ENCODE measurements at places on chromosomes 11 and 22.

- peak; percentile 43 for DNase-seq
Observed at GRCh38 chr11:80593648-80594374, 1153.0 kb upstream of the TENM4 start.

DNA sequence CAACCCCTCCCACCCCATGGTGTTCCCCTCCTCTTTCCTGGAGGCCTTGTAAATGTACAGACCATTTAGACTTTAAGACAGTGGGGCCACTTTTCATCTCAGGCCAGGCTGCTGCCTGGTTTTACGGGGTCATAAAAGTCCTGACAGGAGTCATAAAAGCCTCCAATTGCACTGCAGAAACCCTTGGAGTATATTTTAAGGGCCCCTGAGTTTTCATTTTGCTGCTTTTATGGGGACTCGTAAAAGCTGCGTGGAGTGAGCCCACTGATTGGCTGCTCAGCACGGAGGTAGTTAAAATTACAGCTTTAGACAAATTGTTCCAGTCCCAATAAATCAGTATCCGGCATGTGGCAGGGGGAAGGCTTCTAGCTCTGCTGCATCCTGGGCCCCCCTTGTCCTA lies 627.6 kb downstream of the NTM start:
- DNase-seq, result no peak

- DNase-seq, result no peak
Observed at GRCh38 chr11:102824556-102824955, 18.9 kb downstream of the MMP3 start.

DNA sequence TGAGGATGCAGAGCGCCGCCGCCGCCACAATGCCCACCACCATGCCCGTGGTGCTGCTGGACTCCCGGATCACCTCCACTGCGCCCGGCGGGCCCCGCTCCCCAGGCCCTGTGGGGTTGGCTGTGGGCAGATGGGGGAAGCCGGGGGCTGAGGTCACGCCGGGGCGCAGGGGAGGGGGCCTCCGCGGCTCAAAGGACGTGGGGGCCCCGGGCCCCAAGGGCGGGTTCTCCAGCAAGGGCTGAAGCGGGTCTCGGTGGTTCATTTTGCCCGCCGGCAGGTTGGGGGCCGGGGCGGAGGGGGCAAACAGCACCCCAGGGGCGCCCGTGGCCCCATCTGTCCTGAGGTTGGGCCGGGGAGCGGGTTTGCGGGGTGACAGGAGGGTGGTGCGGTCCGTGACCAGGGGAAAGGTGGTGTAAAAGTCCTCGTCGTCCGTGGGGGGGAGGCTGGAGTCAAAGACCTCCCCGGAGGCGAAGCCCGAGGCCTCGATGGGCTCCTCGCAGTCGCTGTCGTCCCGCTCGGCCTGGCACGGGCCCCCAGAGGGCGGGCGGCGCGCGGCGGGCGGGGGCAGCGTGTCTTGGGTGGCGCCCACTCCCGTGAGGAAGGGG lies 16.5 kb downstream of the SLC22A12 start:
- DNase-seq, result no peak

GRCh38 chr11:112786886-112787530 lies 174.2 kb upstream of the NCAM1 start:
- DNase-seq, result no peak

GRCh38 chr11:32895471-32895870 lies 2.9 kb downstream of the QSER1 start:
- no peak for DNase-seq

GRCh38 chr22:35537232-35537631 lies 3.4 kb upstream of the RASD2 start:
- DNase-seq, result no peak

DNA sequence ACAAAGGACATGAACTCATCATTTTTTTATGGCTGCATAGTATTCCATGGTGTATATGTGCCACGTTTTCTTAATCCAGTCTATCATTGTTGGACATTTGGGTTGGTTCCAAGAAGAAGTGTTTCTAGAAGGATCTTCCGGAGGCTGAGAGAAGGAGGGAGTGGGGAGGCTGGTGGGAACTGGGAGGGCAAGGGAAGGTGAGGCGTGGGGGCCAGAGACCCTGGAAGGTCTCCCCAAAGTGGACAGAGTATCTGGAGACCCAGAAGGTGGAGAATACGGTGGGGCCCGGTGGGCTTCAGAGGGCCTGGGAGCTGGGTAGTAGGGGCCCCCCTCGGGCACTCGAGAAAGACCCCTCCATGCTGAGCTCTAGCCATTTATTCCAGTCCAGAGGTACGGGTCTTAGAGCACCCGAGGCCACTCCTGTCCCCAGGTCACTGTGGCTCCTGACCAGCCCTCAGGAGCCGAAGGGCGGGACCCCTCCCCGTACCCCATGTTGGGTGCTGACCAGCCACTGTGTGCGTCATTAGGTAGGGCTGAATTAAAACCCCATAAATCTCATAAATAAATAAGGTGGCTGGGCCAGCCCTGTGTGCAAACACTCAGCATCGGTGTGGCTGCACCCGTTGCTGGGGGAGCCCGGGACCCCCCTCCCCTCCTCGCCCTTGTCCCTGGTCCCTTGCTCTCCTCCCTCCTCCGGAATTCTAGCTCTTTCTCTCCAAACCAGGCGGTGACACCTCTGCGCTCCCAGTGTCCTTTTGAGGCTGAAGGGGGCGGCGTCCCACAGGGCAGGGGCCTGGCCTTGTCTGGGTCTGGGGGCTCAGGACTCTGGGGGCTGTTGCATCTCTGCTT lies 38.8 kb upstream of the MUC5AC start:
- no peak for DNase-seq

- DNase-seq, result no peak
Observed at GRCh38 chr11:58596621-58597020, 17.8 kb downstream of the ZFP91 start.

GRCh38 chr11:11471201-11471600 lies 118.2 kb upstream of the CSNK2A3 start:
- DNase-seq, result no peak

DNA sequence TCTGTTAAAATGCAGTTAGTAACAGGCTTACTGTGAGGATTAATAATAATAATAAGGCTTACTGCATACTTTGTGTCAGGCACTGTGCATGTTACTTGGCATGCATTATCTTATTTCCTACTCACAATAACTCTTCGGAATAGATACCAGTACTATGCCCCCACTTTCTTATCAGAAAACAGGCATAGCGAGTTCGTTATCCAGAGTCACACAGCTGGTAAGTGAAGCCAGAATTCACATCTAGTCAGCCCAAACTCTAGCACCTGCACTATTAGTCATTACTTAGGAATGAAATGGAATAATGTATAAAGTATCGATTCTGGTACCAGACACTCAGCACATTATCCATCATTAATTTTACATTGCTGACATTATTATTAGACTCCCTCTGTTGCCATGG lies 155.7 kb upstream of the BLID start:
- DNase-seq, result no peak

- DNase-seq, result no peak
Observed at GRCh38 chr22:48975316-48975741, 852.3 kb downstream of the BRD1 start.

DNA sequence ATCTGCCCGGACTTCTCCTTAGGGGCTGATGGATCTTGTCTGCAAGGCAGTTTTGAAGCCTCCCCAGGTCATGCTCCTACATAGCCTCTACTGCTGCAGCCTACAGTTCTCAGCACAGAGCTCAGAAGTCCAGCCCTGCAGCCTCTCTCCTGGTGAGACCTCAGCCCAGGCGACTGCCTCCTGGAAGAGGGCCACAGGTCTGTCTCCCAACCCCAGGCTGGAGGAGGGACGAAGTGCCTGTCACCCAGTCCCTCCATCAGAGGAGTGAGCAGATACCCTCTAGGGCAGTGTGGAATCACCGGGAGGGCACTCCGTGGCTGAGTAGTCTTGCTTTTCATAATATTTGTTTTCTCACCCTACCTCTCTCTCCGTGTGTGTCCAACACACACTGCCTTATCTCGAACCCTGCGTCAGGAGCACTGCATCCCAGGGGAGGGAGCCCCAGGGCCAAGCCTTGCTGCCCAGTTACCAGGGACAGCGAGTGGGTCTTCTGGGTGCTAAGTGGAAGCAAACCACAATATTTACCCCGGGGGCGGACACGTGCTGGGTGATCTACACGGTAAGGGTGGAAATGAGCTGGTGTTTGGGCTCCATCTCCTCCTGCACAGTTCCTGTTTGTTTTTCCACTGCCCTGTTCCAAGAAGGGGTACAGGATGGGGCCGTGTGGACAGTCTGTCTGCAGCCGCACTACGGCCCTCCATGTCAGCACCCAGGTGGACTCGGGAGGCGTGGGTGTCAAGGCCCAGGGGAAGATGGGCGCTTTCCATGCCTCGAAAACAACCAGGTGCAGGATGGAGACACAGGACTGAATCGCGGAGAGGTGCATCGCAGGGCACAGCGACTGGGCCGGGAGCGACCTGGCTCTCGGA lies 133.7 kb upstream of the HSD17B12 start:
- DNase-seq, result no peak

DNA sequence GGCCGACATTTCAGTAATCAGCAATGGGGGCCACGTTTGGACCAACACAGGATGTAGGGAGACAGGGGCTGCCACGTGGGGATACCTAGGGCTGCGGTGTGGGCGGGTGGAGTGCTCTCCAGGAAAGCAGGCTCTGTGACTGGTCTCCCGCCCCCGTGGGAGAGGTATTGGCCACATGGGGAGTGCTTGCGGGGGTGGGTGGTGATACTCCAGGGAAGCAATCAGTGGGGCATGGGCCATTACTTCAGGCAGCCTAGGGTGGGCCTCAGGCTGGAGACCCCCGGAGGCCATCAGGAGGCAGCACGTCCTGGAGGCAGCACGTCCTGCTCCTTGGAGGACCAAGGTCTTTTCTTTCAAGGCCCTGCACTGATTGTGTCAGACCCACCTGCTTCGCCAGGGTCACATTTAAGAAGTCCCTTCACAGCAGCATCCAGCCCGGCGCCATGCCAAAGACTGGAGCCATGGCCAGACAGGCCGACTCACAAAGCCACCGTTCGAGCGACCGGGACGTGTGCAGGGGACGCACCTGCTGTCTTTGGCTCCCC lies 3.0 kb upstream of the MUC2 start:
- DNase-seq, result no peak

- no peak for DNase-seq
Observed at GRCh38 chr11:116415095-116415494, 357.7 kb downstream of the BUD13 start.

GRCh38 chr11:6531267-6531752 lies 34.2 kb downstream of the DNHD1 start:
- peak; percentile 53 for DNase-seq

- DNase-seq, result no peak
Observed at GRCh38 chr11:133697603-133698180, 147.6 kb downstream of the SPATA19 start.

- DNase-seq, result peak; percentile 78
Observed at GRCh38 chr11:76860539-76861475, at the start of gene ACER3. TSS of gene ACER3 (plus strand) at chr11:76860918. CDS start at chr11:76860977, 59 bp downstream.

- no peak for DNase-seq
Observed at GRCh38 chr11:124719534-124719933, 20.2 kb upstream of the NRGN start.

DNA sequence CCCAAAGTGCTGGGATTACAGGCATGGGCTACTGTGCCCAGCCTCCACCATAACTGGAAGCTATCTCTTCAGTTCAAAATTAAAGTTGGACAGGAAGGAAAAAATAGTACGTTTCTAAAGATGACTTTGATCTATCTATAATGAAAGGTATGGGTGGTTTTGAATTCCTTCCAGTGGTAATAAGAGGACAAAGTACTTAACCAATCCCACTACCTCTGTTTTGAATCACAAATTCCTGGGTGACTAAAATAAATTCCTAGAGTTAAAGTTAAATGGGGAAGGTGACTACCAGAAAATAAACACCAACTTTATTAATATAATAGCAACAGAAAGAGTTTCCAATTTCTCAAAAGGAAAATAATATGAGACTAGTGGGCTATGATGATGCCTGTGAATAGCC lies 9.1 kb downstream of the PHF5A start:
- no peak for DNase-seq

- no peak for DNase-seq
Observed at GRCh38 chr11:116194156-116194904, 578.5 kb downstream of the BUD13 start.

DNA sequence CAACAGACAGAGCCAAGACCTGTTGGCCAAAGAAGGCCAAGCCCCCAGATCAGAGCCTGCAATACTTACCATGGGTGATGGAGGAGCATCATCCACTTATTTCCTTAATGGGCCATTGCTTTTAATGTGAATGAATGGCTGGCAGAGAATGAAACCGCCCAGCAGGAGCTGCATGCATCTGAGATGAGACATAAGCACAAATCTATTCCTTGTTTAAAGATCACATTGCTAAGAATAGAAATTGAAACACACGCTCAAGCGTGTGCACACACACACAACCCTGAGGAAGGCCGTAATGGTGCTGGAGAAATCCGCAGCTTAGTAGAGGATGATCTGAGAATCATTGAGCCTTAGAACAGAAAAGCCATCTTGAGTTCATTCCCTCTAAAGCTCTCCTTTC lies 5.3 kb upstream of the RRAS2 start:
- no peak for DNase-seq

DNA sequence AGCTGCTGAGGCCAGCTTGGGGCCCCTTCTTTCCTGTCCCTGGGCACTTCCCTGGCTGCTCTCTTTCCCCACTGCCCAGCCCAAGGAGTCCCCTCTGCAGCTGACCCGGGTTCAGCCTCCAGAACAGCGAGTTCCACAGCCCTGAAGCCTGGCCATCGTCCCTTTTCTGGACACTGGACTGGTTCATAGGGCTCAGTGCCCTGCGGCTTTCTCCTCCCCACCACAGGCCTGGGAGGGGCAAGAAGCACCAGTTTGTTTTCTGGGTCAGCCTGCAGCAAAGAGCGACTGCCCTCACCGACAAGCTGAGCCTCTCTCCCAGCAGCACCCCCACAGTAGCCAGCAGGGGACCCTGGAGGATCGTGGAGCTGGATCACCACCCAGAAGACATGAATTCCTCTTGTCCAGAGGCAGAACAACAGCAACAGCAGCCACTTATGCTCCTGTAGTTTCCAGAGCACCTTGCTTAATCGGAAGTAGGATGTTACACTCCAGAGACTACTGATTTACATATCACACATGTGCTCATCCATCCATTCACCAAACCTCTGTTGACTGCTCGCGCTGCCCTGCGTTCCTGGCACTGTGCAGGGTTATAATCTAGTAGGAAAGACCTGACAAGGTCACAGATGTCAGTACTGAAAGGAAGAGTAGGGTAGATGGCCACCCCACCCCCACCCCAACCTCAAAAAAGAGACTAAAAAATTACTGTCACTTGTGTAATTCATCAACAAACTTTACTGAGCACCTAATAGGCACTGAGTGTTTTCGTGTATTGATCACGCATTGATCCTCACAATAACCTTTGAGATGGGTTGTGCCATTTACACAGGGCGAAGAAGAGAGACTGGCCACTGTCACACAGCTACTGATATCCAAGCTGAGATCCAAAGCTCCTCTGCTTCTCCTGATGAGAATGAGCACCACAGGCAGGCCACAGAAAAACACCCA lies 13.0 kb upstream of the CXCR5 start:
- peak; percentile 47 for DNase-seq

All from kidney glomerular epithelial cell (primary cell).